ENCODE measurements at places on chromosomes 5 and 9. TPM values are rescaled to one million over a fixed set of nuclear protein-coding genes. Genes with fewer than 3 reads are reported as not detected.

Gene ARSI
- polyA plus RNA-seq, result 2.2 TPM

Gene SPRY4
- 41.7 TPM for polyA plus RNA-seq

Gene CARD6
- polyA plus RNA-seq, result 3.4 TPM

Gene TMEM252
- 2.4 TPM for polyA plus RNA-seq

Gene PTGES
- 4.9 TPM for polyA plus RNA-seq

Gene ARID3C
- 0.12 TPM for polyA plus RNA-seq

- no peak for DNase-seq
Measured at GRCh38 chr5:77709993-77710685, 66.0 kb downstream of the TBCA start.

DNA sequence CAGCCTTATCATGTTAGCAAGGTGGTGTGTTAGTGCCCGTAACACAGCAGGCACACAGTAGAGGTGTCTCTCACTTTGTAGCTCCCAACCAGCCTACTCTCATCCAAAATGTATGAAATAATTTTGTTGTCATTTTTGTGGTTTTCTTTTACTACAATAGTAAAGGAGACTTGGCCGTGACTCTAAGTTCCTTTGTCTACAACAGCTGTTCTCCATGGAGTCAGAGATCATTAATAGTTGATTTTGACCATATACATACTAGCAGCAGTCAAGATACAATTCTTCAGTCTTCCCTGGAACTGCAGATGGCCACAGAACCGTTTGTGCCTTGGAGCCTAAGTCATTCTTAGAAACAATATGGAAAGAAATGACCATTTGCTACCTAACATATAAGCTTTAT is 567.1 kb downstream of the TLR4 start:
- DNase-seq, result no peak

- no peak for DNase-seq
Measured at GRCh38 chr5:169626779-169627178, 10.3 kb upstream of the DOCK2 start.

GRCh38 chr5:178772351-178772750 is 41.9 kb upstream of the ZNF354A start:
- DNase-seq, result no peak

GRCh38 chr5:124519396-124519795 is 227.0 kb downstream of the ZNF608 start:
- no peak for DNase-seq

DNA sequence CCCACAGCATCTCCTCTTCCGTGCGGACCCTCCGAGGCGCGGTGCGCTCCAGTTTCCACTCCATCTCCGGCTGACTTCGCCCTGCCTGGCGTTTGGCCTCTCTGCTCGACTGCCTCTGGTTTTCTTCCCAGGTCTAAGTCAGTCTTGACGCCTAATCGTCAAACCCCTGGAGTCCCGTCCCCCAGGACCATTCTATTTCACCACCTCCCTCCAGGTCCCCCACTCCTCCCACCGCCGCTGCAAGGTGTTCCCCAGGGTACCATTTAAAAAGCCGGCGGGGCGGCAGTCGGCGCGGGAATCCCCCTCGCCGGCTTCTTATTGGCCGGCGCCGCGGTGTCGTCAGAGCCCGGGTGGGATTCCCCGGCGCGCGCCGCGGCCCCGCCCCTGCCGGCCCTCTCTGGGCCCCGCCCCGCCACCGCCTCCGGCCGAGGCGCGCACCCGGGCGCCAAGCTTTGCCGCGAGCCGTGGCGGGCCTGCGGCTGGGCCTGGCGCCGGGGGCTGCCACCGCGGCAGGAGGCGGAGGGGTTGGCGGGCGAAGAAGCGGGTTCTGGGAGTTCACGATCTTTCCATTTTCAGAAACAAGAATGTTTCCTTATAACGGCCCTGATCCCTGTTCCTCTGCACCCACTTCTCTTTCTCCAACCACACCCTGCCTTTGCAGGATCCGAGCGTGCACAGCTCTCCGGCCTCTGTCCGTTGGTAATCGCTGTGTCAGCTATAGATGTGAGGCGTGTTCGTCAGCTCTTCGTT is at the start of gene CDC20B:
Gene CDC20B, minus strand, starts transcription at position 241 of the 750 bp plus-strand sequence. Its CDS starts 177 bp downstream, at position 64.
- peak; percentile 80 for DNase-seq

GRCh38 chr9:130209422-130209821 is 37.2 kb downstream of the NCS1 start:
- no peak for DNase-seq

GRCh38 chr5:89011778-89012711 is 129.1 kb upstream of the MEF2C start:
- no peak for DNase-seq

DNA sequence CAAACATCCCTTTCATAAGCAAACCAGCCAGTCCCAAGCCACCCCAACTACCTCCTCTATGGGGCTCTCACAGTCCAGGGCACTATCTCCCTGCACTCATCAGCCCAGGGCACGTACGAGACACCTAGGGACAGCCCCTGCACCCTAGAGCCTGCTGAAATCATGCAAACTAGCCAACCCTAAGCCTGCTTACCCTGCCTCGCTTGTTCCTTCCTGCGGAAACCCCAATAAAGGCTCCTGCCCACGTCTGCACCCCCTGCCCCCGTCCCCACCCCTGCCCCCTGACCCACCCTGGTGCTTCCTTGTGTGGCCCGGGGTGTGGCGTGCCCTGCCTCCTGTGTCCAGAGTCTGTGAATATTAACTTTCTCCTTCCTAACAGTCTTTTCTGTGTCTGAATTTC is 135.9 kb downstream of the GADD45G start:
- DNase-seq, result peak; percentile 37

GRCh38 chr5:130890610-130891009 is 274.4 kb downstream of the HINT1 start:
- no peak for DNase-seq

DNA sequence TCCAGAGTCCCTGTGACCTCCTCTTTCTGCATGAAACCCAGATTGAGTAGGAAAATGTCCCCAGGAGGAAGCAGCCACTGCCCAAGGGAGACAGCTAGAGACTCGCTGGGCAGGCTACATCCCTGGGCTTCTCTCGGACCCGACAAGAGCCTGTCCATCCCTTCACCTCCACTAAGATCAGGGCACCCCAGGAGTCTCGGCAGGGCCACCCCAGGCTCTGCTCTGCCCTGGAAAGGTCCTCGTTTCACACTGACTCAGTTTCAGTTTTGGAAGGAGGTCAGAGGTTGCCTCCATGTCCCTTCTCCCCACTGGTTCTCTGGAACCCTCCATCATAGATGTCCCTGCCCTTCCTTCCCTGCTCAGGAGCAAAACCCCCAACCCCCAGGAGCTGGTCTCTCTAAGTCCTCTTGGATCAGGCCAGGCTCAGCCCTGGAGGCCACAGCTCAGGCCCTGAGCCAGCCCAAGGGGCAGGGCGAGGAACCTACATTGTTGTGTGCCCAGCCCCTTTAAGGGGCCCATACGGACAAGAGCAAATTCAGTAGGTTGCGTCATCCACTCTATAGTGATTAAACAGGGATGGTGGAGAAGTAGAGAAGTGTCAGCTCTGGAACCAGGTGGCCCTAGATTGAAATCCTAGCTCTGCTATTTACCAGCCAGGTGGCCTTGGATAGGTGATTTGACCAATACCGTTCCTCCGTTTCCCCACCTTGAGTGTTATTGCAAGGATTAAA is 37.4 kb downstream of the C9orf50 start:
- DNase-seq, result no peak

All from large intestine (tissue), 12 donors.